ENCODE measurements at places on chromosomes 5 and 9.

DNA sequence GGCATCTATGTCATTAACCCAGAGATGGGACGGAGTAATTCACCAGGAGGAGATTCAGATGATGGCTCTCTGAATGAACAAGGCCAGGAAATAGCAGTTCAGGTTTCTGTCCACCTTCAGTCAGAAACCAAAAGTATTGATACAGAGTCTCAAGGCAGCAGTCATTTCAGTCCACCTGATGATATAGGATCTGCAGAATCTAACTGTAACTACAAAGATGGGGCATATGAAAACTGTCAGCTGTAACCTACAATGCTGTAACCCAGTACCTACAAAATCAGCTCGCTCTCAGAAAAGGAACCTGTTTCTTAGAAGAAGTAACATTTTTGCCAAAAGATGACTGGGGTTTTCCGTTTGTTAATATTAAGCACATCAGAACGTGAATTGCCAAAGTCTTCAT, 14.7 kb downstream of the MFAP3 start:
- no peak for DNase-seq

- DNase-seq: no peak
Observed at GRCh38 chr5:93355691-93356090, 225.3 kb downstream of the NR2F1-AS1 start.

DNA sequence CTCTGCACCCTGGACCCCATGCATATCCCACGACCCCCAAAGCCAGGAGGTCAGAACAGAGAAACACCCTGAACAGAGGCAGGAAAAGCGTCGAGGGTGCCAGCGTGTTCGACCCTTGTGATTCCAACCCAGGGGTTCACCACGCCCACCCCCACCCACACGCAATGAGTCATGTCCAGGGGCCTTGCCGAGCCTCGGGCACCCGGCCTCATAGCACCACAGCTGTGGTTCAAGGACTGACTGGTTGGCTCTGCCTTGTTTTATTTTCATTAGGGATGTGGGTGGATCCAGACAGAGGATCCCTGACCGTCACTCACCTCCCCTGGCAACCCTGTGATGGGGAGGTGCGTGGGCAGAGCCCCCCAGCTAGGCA, 9.5 kb upstream of the QSOX2 start:
- peak; percentile 34 for DNase-seq

GRCh38 chr5:168188182-168188581, 103.3 kb upstream of the WWC1 start:
- no peak for DNase-seq

DNA sequence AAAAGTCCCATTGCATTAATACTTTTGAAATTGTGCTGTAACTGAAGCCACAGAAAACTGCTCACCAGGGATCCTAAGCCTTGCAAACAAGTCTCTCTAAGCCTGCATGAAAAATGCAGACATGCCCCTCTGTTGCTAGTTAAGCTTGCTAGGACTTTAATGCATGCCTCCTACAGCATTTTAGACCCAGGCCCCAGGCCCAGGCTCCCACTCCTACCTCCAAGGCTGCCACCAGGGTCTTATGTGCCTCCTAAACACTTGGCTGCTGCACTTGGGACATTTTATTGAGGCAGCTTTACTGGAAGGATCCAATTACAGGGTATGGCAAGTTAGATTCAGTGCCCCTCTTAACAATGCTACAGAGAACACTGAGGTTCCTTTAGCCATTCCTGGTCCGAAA, 467.3 kb upstream of the CLINT1 start:
- no peak for DNase-seq

DNA sequence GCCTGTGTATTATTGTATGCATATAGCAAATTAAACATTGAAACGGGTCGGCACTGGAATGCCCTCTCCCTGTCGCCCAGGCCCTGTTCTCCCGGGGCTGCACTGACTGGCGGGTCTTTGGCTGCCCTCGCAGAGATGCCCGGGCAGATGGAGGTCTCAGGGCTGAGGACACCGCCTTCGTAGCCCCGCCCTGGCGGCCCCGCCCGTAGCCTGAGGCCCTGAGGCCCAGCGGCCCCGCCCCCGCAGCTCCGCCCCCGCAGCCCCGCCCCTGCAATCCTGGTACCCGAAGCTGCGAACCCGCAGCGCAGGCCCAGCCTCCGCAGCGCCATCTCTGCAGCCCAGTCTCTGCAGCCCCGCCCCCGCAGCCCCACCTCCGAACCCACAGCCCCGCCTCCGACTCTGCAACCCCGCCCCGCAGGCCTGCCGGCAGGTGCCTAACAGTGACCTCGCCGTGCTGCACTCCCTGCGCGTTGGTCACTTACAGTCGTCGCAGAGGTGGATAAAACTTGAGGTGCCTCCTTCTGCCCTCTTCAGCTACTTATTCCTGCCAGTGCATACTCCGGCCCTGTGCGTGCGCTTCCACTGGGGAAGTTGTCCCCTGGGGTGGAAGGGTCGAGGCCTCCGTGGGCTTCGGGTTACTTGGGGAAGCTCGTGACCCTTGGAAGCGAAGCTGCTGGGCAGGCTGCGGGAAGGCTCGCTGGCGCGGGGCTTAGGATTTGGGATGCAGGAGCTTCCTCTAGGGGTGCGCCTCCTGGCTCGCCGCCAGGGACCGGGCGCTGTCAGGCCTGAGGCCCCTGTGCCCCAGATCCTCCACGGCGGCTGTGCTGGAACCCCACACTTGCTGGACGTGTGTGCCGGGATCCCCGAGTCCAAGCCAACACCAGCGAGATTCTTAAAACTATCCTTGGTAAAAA, 72.3 kb downstream of the ICE1 start:
- DNase-seq: peak; percentile 84

DNA sequence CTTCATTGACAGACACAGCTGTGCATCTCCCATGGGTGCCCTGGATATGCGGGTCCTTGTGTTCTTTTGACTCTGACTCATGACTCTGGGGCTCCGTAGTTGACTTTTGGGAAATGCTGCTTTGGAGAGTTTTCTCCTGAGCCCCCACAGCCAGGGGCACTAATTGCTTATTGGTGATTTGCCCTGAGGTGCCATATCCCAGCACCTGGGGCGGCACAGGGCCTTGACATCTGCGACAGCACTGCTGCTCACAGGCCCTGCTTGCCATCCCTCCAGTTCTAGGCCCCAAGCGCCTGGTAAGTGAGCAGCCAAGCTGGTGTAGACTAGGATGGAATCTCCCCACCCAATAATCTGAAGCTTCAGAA, 75.1 kb downstream of the AMBP start:
- no peak for DNase-seq

- DNase-seq: no peak
Observed at GRCh38 chr9:79362100-79363081, 209.4 kb upstream of the TLE4 start.

GRCh38 chr9:32879335-32879734, 96.0 kb downstream of the TMEM215 start:
- DNase-seq: no peak

DNA sequence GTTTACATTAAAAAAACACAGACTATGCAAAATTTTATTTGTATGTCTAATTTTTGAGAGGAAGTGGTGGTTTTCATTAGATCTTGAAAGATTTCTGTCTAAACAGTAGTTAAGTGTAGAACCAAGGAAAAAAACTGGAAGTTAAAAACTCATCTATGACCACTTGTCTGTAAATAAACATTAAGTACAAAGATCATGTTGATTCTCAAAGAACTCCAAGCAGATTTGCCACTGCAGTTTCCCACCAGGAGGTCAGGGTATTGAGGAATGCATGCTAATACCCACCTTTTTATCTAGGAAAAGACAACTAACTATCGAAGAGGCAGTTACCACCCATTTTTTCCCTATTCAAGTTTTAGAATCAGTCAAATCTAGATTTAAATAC, 1.9 kb downstream of the STOM start:
- DNase-seq: no peak

GRCh38 chr5:154365823-154366222, 80.0 kb upstream of the SAP30L start:
- no peak for DNase-seq

GRCh38 chr9:104090578-104090977, 3.5 kb upstream of the SMC2 start:
- DNase-seq: no peak

- no peak for DNase-seq
Observed at GRCh38 chr5:90866333-90866732, 307.7 kb downstream of the ADGRV1 start.

GRCh38 chr9:95030920-95031642, 286.4 kb downstream of the FANCC start:
- DNase-seq: no peak

GRCh38 chr5:147225938-147226337, 8.9 kb upstream of the STK32A start:
- no peak for DNase-seq

DNA sequence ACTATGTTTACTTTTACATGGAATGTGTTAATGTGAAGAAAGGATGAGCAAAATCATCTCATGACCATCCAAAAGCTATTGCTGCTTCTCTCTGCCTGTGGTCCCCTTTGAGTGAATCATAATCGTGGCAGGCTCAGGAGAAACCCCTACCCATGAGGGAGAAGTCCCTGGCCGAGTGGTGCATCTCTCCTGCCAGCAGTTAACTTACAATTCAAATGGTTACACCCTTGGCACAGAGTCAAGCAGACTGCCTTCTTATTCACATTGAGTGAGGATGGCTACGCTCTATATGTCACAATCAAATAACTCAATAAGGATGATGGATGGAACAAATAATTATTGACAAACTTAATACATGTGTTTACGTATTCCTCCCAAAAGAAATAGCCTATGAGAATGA, 179.1 kb downstream of the FGF1 start:
- peak; percentile 26 for DNase-seq
